ENCODE measurements at places on chromosomes 12 and 14. TPM values are rescaled to one million over a fixed set of nuclear protein-coding genes. Genes with fewer than 3 reads are reported as not detected.

Gene PLEKHG7
- total RNA-seq, result not detected

DNA sequence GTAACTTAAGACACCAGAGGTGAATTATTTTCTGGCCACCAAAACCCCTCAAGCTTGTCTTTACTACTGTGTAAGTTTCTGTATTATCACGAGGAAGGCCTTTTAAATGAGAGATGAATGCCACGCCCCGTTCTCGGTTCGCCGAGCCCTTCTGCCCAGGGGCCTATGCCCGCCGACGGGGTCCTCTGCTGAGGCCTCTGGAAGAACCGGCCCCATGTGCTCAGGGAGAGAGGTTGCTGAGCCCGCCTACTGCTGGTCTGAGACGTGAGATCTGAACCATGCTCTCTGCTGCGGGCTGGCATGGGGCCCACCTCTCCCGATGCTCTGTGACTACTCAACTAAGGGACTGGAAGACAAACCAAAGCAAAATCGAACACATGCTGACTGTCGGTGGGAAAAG is 21.0 kb downstream of the AMN start:
- no peak for DNase-seq

Gene RIPK3
- 17.9 TPM for total RNA-seq

DNA sequence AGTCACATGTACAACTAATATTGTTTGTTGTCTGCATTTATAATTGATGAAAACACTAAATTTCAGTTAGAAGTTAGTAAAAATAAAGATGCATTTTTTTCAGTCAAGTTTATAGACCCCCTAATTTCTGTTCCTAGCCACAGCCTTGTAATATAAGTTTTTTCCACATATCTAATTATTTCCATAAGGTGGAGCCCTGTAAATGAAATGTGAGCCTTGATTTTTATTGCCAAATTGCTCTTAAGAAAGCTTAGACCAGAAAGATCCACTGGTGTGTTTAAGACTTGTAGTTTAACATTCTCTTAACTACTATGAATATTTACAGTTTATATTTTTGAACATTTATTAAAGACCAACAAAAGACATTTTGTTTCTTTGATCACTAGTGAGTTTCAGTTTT is 322.1 kb upstream of the RGS6 start:
- DNase-seq, result no peak

DNA sequence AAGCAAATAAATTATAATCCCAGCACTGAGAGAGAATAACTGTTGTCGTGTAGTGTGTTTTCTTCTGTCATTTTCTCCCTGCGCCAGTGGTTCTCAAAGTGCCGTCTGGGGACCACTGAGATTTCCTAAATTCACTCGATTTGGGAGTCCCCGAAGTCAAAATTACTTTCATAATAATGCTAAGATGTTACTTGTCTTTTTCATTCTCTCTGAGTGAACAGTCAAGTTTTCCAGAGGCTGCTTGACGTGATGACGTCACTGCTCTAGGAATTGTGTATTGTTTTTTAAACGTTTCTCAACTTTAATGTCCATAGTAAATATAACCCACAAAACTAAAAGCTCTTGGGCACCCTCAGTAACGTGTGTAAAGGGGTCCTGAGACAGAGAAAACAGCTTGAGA is 796 bp upstream of the POP5 start:
- DNase-seq, result no peak

Gene FIGNL2
- total RNA-seq, result not detected

- no peak for DNase-seq
Measured at GRCh38 chr14:57254884-57255283, 13.8 kb downstream of the EXOC5 start.

GRCh38 chr14:99936056-99936455 is 129.2 kb upstream of the EVL start:
- DNase-seq, result no peak

DNA sequence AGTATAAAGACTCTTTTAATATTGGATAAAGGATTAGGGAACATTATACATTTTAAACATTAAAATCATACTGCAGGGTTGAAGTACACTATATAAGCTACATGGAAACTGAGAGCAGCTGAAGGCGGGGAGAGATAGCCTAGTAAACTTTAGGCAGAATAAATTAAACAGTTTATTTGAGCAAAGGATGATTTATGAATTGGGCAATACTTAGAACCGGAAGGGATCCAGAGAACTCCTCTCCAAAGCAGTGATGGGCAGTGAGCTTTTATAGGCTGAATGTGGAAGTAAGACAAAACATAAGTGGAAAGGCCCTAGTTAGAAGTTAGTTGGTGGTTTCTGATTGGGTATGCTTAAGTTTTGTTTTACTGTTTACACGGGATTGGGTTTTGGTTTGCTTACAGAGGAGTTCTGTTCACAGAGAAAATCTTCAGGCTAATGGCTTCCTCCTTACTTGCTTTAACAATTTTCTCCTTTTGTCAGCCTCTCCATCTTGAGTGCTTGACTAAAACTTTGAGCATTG is 18.9 kb downstream of the LEMD3 start:
- no peak for DNase-seq

GRCh38 chr14:102594514-102595175 is 2.2 kb downstream of the RCOR1 start:
- peak; percentile 9 for DNase-seq

GRCh38 chr12:46357438-46358324 is 14.9 kb downstream of the SLC38A2 start:
- DNase-seq, result no peak

Gene RNASE2
- total RNA-seq, result 7.2 TPM

Gene MMP17
- 12.1 TPM for total RNA-seq

Gene LYZ
- 91.2 TPM for total RNA-seq

- DNase-seq, result no peak
Measured at GRCh38 chr14:22484632-22485031, 104.4 kb downstream of the DAD1 start.
